ENCODE measurements at places on chromosomes 5 and 9.

- no peak for DNase-seq
Observed at GRCh38 chr9:36778682-36779081, 206.0 kb downstream of the MELK start.

DNA sequence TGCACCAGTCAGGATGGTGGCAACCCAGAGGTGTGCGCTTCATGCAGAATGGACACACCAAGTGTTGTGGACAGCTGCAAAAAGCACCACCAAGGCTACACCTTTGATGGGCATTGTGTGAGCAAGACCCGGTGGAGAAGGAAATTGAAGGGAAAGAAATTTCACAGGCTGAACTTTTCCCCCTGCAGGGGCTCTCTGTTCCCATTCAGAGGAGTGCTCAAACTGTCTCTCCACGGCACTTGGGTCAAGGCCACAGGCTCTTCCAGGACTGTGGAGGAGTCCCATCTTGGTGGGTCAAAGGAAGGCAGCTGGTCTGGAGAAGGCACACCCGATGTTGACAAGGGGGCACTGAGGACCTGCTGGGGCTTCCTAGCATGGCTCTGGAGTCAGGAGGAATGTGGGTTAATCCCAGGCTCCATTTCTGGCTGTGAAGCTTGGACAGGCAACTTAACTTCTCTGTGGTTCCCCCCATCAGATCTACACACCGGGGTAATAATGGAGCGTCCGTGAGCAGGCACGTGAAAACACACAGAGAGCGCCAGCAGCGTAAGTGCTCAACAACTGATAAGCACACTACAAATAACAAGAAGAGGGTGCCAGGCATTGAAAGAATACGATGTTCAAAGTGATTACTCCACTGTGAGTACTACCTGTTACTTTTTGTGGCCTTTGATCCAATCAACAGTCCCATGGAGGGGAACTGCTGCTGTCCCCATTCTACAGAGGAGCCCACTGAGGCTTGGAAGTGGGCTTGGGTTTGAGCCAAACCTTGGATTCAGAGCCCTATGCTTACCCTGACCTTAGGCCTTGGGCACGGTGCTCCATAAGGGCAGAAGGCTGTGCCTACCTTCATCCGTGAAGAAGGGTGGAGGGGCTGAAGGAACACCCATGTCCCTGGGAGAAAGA, 34.2 kb upstream of the TIFAB start:
- no peak for DNase-seq

- no peak for DNase-seq
Observed at GRCh38 chr9:95055851-95056551, 261.5 kb downstream of the FANCC start.

- no peak for DNase-seq
Observed at GRCh38 chr9:113360242-113360842, 11.0 kb downstream of the BSPRY start.

DNA sequence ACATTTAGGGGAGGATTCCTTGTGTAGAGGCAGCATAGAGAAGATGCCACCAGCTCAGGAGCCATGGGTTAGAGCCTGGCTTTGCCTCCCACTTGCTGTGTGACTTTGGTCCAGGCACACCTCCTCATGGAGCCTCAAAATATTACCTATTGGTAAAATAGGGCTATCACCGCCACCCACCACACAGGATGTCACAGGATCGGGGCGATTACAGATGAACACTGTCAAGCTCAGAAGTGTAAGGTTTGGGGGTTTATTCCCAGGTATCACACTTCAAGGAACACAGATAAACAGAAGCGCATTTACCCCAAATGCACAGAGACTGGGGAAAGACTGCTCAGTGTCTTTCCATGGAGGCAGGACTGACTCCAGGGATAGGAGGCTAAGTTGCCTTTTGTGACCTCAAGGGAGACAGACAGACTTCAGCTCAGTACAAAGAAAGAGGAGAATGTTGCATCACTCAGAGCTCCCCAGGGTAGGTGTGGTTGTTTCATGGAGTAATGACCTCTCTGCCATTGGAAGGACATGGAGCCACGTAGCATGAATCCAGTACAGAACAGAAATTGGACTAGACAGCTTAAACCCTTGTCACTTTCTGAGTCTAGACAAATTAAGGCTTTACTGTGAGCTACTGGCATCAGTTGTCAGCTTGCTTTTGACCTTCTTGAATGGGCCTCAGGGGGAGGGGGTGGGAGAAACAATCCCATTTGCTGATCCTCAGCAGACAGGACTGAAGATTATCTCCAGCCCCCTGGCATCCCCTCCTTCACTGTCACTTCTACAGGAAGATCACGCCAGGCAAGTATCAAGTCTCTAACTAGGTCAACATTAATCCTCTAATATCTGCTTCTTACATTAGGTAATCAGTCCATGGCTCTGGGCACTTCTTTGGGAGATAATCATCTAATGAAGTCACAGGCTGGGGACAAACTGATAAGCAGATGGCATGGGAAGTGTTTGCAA, 6.5 kb downstream of the TRAF1 start:
- DNase-seq = no peak

GRCh38 chr5:142435410-142436115, 110.7 kb upstream of the SPRY4 start:
- DNase-seq = no peak
